Activated effector memory CD4-positive, alpha-beta T cell treated with Interleukin-2 at 50 U/mL for 16 hours (primary cell): ENCODE measurements at places on chromosomes 11 and 22.

GRCh38 chr11:118635642-118636041, 28.2 kb downstream of the PHLDB1 start:
- no peak for DNase-seq

- DNase-seq: no peak
Measured at GRCh38 chr11:126366064-126366822, 10.8 kb downstream of the ST3GAL4 start.

DNA sequence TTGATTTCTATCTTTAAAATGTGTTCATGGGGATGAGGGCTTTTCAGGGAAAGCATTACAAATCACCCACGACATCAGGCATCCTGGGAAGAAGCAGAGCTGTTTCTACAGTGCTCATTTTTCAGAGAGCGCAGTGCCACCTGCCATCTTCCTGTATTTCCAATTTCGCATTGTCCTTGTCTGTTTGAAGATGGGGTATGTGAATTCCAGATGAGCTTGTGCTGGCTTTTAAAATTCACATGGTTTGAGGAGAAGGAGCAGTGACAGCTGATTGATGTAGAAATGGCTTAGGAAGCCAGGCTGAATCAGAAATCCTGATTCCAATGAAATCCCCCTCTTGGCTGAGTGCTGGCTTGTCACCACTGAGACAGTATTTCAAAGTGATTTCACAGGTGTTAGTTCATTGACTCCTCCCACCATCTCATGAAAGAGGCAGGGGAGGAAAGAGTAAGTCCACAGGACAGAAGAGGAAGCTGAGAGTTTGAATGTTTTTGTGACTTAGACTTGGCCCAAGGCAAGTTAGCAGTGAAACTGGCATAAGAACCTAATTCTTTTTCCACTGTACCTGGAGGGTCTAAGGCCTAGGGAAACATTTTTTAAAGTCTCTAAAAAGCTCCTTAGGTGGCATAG, 344.6 kb upstream of the C11orf87 start:
- DNase-seq: no peak

DNA sequence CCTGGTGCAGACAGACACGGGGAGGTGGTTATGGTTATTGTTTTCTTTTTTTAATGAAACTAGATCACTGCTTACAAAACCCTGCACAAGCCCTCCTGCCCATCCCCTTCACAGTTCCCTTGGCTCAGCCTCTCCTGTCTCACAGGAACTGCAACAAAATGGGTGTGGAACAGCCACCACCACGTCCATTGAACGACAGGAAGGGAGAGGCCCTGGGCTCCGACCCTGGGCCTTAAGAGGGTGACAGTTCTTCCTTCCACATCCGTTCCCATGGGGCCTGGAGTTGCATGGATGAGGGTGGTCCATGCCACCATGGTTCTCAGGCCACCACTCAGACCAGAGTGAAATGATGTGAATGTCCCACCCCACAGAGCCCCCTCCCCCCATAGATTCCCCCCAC, 15.7 kb downstream of the PRPF19 start:
- no peak for DNase-seq

DNA sequence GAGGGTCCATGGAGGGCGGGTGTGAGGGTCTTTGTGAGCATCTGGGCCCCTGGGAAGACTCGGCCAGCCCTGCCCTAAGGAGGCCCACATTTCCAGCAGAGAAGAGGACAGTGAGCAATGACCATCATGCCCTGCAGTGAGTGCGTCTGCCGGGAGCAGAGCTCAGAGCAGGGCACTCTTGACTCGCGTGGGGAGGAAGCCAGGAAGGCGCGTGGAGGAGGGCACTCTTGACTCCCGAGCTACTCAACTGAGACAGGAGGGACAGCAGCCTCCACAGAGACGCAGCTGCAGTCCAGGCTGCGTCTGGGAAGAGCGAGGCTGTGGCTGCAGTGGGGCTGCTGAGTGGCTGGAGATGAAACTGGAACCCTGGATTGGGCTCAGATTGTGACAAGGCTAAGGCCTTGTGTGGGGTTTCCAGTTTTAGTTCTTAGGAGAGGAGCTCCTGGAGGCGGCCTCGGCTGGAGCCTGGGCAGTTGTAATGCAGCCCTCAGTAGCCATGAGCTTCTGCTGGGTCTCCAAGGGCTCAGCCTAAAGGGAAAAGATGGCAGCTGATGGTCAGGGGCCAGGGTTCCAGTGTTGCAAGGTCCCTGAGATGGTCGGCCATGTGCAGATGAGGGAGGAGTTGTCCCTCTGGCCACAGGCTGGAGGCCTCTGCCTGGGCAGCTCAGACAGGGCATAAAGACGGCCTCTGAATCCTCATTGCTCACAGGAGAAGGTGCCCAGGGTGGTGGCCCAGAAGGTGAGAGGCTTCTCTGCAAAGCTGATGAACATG, 264.7 kb upstream of the B3GAT1 start:
- no peak for DNase-seq

GRCh38 chr11:68881320-68881719, 22.3 kb downstream of the MRPL21 start:
- DNase-seq: no peak

DNA sequence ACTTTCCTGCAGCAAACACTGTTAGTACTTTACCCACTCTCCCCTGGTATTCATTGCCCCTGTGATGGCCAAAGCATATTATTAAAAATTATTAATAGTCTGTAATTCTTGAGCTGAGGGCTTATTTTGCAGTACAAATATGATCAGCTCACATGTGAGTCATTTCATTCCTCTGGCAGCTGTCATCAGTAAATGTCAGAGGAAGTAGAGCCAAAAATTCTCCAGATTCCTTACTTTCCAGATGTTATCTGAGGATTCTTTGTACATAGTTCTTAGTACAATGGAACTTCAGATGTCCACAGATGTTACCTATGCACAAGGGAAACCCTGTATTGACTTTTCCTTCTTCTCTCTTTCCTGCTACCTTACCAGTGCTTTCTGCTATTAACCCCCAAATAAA, 12.5 kb downstream of the OR5B3 start:
- DNase-seq: no peak

- no peak for DNase-seq
Measured at GRCh38 chr11:6127881-6128280, 20.4 kb downstream of the OR56B4 start.

DNA sequence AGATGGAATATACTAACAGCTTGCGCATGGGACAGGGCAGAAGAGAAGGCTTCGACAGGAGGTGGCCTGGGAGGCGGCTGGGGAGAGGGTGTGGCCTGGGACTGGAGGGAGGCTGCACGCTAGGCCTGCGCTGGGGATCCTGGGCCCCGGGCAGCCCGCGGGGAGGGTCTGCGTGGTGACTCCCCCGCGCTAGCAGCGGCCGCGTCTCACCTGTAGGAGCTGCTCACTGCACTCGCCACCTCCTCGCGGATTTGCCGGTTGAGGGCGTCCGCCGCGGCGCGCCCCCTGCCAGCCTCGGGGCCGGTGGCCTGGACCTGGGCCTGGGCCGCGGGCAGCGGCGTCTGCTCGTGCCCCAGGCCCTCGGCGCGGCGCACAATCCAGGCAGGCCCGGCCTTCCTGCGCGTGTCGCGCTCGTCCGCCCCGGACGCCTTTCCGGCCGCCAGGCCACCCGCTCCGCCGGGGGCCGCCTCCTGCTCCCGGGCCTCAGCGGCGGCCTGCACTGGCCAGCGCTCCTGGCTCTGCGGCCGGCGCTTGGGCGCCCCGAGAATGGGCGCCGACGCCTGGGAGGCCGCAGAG, 1.5 kb downstream of the MAP6 start:
- DNase-seq: no peak

DNA sequence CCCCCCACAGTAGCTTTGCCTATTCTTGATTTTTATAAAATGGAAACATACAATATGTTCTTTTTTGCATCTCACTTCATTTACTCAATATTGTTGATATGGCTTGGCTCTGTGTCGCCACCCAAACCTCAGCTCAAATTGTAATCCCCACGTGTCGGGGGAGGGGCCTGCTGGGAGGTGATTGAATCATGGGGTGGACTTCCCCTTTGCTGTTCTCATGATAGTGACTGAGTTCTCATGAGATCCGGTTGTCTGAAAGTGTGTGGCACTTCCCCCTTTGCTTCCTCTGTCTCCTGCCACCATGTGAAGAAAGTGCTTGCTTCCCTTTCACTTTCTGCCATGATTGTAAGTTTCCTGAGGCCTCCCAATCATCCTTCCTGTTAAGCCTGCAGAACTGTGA, 431.3 kb downstream of the MN1 start:
- DNase-seq: no peak

DNA sequence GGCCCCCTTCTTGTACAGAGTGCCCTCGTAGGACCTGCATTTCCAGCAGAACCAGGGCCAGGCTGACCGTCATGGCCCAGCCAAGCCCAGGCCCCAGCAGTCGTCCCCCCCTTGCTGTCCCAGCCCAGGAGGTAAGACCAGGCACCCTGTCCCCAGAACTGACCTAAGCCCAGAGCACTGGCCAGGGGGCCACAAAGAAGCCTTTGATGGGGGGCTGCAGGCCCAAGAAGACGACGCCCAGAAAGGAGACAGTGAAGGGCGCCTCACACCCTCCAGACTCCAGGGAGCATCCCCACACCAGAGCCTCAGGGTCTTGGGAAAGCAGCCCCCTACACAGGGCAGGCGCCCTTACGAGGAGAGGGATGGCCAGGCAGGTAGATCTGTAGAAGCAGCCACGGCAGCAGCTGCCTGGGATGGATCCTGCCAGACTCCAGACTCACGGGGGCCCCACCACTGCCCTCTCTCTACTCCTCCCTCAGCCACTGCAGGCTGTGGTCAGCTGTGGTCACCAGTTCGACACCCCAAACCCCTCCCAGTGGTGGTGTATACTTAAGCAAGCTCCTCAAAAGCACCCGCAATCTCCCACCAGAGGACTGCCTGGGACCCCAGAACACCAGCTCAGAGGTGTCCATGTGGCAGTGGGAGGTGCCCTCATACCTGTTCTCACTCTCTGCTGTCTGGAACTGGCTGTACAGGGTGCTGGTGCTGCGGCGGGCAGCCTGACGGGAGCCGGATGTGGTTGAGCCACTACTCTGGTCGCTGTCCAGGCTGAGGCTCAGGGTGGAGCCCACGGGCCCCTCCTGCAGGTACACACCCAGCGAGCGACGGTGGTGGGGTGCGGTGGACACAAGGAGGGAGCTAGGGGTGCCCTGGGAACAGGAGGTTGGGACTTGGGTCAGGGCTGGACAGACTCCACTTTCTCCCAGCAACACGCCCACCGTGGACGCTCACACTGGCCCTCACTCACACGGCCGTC, 27.0 kb downstream of the SBF1 start:
- DNase-seq: no peak
